Epithelial cell of esophagus (primary cell): ENCODE measurements at places on chromosomes 7 and 10.

DNA sequence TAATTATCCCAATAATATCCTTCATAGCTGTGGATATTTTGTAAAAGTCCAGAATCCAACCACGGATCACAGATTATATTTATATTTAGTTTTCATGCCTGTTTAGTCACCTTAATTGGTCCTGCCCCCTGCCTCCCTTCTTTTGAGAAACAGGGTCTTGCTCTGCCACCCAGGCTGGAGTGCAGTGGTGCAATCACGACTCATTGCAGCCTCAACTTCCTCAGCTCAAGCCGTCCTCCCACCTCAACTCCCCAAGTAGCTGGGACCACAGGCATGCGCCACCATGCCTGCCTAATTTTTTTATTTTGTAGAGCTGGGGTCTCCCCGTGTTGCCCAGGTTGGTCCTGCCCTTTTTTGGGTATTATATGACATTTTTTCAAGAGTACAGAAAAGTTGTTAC, 129.4 kb downstream of the KAT6B start:
- DNase-seq, result peak; percentile 20

DNA sequence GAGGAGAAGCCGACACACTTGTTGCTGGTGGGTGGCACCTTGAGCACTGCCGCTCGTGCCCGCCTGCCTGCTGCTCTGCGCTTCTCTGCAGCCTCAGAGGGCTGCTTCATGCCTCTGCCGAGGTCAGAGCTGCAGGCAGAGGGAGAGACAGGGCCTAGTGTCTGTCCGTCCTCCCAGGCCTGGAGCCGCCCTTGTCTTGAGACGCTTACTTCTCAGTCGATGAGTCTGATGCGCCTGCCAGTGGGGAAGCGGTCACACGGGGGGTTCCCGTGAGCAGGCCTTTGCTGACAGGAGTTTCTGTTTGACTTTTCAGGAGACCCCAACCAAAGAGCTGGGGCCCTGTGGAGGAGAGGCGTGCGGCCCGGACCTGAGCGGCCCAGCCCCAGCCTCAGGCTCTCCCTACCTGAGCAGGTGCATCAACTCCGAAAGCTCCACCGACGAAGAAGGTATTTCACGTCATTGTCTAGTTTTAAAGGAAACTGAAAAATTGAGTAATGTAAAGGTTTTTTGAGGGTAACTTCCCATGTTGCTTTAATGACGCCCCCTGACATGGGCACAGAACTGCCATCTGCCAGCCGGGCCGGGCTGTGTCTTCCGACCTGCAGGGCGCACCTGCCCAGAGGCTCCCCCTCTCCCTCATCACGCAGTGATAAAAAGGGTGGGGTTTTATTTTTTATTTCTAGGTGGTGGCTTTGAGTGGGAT, 7.8 kb upstream of the BHLHA15 start:
- DNase-seq, result no peak

- no peak for DNase-seq
Observed at GRCh38 chr10:61197057-61197456, 253.1 kb upstream of the RHOBTB1 start.

GRCh38 chr7:105806592-105807447, 69.6 kb downstream of the ATXN7L1 start:
- DNase-seq, result peak; percentile 87

GRCh38 chr7:92359801-92360200, 87.5 kb upstream of the GATAD1 start:
- no peak for DNase-seq

DNA sequence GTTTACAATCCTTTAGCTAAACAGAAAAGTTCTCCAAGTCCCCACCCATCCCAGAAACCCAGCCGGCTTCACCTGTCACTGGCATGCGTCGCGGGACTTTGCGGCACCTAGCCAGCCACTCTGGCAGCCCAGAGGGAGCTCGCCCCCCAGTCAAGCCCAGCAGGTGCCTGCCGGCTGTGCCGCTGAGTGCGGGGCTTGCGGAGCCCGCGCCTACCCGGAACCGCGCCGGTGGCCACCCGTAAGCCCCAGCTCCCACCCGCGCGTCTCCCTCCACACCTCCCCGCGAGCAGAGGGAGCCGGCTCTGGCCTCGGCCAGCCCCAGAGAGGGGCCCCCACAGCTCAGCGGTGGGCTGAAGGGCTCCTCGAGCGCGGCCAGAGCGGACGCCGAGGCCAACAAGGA, 446.1 kb downstream of the GRM8 start:
- DNase-seq, result no peak

- peak; percentile 96 for DNase-seq
Observed at GRCh38 chr7:142583446-142583845, 165.8 kb upstream of the PRSS1 start.

GRCh38 chr10:75959209-75959608, 527.8 kb downstream of the LRMDA start:
- peak; percentile 77 for DNase-seq

- DNase-seq, result no peak
Observed at GRCh38 chr7:98622926-98623325, 5.8 kb downstream of the NPTX2 start.

GRCh38 chr10:83343676-83344075, 795.6 kb upstream of the GHITM start:
- DNase-seq, result no peak

DNA sequence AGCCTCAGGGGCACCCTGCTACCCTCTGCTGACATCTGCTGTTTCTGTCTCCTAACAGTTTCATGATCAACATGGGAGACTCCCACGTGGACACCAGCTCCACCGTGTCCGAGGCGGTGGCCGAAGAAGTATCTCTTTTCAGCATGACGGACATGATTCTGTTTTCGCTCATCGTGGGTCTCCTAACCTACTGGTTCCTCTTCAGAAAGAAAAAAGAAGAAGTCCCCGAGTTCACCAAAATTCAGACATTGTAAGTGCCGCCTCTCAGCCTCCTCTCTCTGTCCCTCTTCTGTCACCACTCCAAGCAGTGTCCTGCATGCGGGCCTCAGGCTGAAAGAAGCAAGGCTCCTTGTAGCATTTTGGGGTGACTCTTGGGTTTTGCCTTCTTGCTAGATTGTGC, 39.0 kb downstream of the POR start:
- no peak for DNase-seq

DNA sequence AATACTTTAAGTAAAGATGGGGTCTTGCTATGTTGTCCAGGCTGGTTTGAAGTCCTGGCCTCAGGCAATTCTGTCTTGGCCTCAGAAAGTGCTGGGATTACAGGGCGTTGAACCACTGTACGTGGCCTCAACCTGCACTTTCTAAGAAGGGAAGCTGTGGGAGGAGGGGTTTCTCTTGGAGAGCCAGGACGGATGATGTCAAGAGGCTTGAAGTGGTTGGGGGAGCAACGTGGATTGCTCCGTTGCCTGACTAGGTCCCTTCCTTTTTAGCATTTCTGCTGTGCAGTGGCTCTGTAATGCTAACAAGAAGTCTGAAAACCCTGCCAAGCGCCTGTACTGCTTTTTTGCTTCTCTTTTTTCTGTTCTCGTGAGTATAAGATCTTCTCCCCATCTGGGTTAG, 7.2 kb downstream of the BUD23 start:
- no peak for DNase-seq

DNA sequence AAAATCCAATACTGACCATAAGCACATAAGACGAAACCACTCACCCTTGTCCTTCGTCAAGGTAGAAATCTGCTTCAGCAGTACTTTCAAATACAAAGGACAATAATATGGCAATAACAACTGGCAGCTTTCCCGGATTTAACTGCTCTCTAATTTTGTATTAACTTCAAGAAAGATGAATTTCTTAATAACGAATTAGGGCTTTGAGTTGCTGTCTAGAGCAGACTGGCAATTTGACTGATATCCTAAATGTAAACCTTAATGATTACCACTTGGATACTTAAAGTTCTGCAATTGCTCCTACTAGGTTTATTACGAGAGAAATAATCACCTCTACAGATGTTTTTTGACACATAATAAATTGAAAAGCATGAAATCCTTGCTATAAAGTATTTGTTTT, 418.7 kb downstream of the MAGI2 start:
- no peak for DNase-seq

DNA sequence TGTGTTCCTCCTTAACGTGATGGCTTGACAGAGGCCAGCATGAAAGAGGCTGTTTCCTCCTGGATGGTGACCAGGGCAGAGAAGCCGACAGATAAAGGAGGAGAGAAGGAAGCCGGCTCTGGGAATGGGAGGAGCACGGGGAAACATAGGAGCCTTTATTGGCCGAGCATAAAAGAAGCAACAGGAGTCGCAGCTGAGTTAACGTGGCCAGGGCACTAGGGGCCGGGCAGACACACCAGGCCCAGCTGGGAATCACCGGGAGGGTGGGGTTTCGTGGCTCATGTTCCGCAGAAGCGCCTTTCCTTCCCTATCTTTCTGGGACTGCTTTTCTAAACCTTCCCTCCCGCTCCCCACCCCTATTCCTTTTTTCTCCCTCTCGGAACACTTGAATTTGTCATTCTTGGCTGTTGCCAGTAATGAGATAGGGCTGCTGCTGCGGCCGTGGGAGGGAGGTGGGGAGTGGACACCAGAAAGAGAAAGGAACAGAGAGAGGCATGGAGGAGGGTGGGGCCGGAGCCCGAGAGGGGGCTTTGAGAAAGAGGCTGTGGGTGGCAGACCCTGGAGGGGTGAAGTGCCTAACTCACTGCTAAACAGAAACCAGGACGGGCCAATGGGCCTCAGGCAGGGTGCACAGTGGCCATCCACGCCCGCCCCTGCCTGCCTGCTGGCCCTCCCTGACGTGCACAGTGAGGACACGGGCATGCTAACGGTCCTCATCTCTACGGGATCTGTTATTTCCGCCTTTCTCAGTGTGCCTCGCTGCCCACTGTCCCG, 65.2 kb downstream of the COL13A1 start:
- peak; percentile 37 for DNase-seq
